ENCODE measurements at places on chromosomes 13 and 19.
A peak's percentile ranks its signal among the peaks of the same experiment; 100 is the strongest.

DNA sequence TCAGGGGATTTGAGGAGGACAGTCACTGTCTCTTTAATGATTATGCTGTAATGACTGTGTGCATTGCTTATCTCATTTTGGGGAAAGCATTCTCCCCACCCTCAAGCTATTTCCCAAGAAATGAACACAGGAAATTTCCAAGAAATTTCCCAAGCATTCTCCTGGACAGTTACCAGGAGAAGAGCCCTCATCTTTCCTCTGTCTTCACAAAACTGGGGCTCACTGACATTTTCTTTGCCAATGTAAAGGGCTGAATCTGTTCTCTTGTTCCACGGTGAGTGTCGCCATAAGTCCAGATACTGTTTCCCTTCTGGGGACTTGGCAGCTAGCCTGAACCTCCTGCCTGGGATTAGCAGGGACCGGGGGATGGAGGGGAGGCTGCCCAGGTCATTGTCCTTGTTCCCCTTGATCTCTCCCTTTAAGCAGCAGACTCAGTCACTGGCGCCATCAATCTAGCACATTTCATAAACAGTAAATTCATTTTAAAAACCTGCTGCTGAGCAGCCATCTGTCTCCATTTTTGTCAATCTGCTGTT lies 172.8 kb downstream of the DNAJC15 start:
- peak; percentile 92 for DNase-seq

GRCh38 chr19:17794731-17795494 lies at the start of gene B3GNT3:
Gene B3GNT3 (plus strand): TSS chr19:17795138. CDS start chr19:17807808, 12,670 bp downstream.
- DNase-seq: no peak

DNA sequence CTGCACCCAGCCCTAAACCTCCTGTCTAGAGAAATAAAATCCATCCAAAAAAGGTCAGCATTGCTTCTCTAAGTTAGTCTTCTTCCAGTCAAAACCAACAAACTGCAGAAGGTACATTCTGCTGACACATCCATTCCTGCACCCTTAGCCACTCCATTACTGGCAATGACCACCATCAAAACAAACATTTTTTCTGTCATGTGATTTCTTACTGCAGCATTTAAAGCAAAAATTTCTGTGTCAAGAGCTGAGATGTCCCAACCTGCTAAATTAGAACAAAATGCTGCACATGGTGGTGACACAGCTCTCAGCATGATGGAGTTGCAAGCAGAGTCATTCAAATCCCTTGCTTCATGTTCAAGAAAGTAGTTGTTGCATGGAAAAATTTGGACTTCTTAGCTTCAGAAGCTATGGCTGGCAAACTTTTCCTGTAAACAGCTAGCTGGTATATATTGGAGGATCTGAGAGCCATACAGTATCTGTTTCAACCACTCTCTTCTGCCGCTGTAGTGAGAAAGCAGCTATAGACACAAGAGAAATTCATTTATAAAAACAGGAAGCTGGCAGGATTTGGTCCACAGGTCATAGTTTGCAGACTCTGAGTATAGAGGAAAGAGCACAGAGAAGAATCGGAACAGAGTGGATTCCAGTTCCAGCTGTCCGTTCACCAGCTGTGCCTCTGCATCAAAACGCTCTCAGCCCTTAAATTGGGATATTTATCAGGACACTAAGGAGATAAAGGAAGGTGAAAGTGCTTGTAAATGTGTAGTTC lies 17.4 kb downstream of the RUBCNL start:
- DNase-seq: no peak

DNA sequence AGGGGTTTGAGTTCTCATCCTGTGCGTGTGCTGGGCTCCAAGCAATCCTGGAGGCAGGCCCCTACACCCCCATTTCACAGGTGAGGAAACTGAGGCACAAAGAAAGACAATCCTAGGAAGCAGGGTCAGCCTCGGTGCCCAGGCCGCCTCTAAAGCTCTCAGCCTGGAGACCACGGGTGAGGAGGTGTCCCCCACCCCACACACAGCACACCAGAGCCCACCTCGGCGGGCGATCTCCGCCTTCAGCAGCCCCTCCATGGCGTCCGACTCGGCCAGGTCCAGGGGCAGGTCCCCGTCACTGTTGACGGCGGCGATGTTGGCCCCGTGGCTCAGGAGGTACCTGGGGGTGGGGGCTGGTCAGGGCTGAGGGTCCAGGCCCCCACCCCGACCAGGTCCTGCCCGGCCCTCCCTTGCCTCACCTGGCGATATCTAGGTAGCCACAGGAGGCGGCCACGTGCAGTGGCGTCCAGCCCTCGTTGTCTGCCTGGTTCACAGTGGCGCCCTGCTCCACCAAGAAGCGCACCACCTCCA lies 5.1 kb downstream of the PPP1R12C start:
- no peak for DNase-seq

- no peak for DNase-seq
These were observed 27.1 kb downstream of the ACTN4 start for GRCh38 chr19:38674388-38675171.

DNA sequence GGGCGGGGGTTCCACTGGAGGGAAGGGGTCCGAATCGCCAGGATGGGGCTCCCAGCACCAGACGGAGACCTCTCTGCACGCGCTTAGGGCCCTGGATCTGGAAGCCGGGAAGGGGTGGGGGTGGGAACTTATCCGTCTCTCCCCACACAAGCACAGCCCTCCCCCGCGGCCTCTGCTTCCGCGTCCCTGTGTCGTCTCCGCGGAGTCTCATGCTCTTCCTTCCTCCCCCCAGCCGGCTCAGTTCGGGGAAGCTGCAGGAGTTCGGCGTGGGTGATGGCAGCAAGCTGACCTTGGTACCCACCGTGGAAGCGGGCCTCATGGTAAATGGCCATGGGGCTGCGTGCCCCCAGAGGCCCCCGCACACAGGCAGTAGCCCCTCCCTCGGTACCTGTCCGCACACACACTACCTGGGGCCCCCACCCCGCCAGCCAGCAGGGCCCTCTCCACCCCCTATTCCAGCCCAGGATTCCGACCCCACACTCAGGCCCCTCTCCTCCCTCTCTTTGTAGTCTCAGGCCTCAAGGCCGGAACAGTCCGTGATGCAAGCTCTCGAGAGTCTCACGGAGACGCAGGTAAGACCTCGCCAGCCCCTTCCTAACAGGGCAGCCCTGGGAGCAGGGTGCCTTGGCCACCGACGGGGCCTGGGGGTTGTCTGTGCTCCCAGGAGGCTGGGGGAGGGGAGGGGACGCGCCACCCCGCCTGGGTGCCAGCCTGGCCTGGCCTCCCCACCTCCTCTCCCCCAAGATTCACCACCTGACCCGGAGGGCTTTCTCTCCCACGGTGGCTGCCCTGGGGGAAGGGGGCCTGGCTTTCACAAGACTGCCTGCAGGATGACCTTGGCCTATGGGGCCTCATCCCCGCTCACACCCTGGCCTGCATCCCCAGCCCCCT lies 3.2 kb downstream of the MIDN start:
- peak; percentile 30 for DNase-seq

DNA sequence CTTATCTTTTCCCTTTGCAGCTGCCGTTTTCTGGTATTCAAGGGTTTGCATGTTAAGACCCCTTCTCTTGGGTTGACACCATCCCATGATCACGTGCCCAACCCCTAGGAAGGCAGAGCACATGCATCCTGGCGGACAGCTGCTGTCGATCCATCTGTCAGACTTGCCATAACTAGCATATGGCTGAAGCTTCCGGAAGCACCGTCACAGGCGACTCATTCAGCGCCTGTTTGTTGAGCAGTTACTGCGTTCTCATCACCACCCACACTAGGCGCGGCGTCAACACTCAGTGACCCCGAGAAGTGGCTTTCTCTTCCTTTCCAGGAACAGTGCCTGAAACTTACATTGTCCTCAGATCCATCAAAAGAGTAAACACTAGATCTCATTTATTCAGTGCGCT lies 93.6 kb downstream of the SOX1 start:
- DNase-seq: no peak

Measured in NCI-H446 treated with DMSO at 0.1 percent for 48 hours (cell line).